ENCODE measurements at places on chromosomes 5 and 9.
A peak's percentile ranks its signal among the peaks of the same experiment; 100 is the strongest.

- no peak for DNase-seq
These were observed 95.0 kb upstream of the SLC25A48 start for GRCh38 chr5:135739383-135739981.

DNA sequence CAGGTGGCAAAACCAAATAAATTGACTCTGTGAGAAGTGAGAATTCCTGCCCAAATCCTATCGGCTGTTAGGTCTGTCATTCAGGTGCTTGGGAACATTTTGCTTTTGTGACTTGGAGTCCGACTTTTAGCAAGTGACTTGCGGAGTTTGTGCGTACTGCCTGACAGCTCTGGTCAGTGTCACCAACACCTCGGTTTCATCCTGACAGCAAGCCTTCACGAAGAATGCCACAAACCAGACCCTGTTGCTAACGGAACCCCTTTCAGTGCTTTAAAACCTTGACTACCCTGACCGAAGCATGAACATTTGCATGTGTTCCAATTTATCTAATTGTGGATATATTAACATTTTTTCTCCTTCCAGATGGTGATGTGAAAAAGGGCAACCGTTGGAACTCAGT is 26.5 kb downstream of the LIX1 start:
- DNase-seq, result no peak

- DNase-seq, result peak; percentile 94
These were observed 997 bp upstream of the CHD1 start for GRCh38 chr5:98929710-98930298.

GRCh38 chr5:103120607-103121200 is 603 bp downstream of the PPIP5K2 start:
- peak; percentile 43 for DNase-seq

DNA sequence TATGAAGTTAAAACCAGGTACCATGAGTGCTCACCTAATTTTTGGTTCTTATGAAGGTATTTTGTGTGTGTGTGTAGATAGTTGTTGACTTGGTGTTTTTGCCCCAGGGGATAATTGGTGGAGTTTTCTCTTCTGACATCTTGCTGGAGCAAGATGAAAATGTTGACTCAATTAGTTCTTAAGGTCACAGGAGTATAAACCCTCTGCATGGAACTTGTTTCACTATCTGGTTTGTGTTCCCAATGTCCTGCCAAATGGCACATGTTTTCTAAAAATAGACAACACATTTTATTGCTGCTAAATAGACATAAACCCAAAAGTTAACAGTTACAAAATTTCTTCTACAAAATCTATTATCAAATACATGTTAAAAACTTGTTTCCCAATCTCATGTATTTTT is 180.9 kb downstream of the FAM170A start:
- DNase-seq, result no peak

DNA sequence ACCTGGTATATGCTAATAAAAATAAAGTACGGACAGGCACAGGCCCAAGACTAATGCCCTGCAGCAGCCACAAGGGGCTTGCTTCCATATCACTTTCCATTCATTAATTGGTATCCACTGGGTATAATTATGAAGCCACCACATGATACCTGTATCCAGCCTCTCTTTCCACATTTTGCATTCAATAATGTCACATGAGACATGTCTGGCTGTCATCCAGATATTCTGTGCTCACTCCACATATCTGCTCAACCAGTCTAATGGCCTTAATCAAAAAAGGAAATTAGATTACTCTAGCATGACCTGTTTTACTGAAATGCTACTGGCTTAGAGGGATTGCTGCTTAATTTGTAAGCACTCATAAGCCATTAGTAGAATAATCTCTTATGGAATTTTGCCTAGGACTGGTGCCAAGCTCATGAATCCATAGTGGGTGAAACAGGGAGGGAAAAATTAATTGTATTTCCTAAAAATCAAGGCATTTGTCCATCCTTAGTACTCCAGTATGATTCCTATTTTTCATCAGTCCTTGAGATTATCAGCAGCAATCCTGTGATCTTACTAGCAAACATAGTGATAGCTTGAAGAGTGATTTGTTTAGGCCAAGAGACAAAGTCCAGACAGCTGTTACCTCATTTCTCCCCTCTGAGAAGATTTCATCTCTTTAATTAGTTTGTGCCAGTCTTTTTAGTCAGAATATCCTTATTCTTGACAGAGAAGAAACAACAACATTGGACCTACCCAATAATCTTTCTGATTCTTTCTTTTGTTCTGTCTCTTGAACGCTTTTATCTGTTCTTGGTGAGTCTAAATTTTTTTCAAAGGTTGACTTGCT is 119.2 kb upstream of the ABCA1 start:
- no peak for DNase-seq

GRCh38 chr5:55159763-55160492 is at the start of gene GPX8:
TSS of gene GPX8 (plus strand) at chr5:55160171. CDS start at chr5:55160193, 22 bp downstream.
- no peak for DNase-seq

DNA sequence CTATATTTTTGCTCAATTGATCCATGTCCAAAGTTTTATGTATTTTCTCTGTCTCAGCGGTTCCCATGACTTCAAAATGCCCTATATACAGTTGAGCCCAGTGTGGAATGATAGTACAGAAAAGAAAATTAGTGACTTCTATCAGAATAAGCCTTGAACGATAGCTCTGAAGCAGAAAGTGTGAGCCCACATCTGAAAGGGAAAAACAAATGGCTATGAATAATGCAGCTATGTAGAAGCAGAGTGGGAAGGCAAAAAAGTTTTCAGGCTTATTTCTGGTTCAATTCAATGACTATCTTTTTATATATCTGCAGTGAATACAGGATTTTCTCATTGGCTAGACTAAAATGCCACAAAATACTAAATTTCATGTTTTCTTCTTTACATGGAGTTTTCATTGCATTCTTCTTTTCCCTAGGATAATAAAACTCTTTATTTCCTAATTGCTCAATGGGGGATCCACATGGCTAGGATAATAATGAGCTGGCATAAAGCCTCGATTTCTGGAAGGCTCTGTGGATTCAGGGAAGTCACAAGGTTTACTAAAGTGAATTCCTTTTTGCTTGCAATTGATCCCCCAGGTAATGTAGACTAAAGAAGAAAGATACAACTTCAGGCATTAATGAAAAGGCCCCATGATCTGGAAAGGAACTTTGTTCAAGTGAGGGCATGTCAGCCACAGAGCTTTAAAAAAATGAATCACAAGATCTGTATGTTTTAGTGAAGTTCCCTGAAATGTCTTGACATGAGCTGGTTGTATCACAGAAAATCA is 377.0 kb upstream of the RIOK2 start:
- no peak for DNase-seq

DNA sequence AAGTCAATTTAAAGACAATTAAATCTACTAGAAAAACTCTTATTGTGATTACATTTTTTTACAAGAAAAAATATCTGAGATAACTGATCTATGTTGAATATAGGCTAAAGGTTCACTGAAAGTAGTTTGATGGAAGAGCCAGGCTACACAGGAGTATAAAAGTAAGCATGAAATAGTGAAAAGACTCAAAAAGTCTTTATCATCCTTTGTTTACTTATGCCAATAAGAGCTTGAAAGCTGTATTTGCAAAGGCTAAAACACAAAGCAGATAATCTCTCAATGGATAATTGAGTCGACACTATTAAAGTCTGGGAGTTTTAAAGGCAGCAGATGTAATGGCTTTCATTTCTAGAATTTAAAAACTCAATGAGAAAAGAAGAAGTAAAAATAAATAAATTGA is 42.0 kb downstream of the SSBP2 start:
- DNase-seq, result no peak

GRCh38 chr5:137061382-137061781 is 437.7 kb downstream of the SPOCK1 start:
- DNase-seq, result no peak

DNA sequence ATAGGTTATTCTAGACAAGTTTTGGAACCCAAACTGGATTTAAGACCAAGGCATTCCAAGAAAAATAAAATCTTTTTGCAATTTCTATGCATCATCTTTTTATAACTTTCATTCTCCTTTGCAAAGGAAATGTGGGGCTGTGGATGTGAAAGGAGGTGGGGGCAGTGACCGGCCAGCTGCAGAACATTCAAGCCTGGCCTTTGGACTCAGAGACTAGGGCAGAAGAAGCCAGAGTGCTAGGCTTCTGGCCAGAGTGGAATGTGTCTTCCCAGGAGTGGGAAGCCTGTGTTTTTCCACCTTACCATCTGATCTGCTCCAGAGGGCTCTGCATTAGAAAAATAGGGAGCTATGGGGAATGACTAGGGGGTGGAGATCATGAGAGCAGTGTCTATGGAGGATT is 148.5 kb downstream of the C9orf152 start:
- DNase-seq, result no peak

- DNase-seq, result no peak
These were observed 167.3 kb upstream of the FST start for GRCh38 chr5:53313145-53313544.

DNA sequence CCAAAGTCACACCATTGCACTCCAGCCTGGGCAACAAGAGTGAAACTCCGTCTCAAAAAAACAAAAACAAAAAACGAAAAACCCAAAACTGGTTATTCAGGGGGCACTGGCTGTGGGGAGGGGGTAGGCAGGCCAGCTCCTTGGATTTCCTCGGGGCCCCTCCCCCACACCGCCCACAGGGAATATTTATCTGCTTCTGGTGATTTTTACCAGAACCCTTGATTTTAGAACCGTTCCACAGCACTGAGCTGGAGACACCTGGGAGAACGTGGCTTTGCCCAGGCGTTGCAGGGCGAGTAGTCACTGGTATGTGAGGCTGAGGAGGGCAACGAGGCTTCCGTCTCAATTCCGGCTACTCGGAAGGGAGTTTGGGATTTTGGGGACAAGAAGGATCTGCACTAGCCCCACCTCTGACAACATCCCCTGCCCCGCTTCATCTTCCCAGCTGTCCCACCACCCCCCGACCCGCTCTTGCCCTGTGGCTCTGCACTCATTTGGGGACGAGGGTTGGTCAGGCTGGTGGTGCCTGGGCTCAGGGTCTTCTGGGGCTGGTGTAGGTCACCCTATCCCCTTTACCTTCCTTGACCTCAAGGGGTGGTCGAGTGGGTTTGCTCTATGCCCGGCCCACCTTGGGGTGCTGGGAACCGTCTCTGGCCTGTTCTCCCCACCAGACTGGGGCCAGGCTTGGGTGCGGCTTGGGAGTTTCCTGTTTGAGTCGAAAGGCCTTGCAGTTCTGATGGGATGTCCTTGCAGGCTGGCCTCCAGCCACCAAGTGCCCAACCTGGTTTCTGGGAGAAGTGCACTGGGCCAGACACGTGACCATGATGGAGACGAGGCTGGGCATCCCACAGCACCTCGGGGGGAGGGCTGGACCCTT is 3.5 kb downstream of the AHRR start:
- DNase-seq, result no peak

DNA sequence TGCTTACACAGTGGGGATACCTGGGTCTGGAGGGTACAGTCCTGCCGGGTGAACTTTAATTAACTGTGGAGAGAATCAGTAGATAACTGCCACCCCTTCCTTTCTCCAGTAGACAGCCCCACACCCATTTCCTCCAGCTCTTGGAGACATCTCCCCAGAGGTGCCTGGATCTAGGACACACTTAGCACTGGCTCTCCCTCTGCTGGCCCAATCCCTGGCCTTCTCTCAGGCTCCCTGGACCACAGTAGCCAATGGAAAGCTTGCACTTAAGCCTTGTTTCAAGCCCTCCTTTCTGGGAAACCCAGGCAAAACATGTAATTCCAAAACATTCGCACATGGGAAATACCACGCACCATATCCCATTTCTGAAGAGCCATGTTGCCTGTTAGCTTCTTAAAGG is 169.2 kb upstream of the GAS1 start:
- no peak for DNase-seq

- no peak for DNase-seq
These were observed 3.7 kb downstream of the UGCG start for GRCh38 chr9:111900151-111900857.

GRCh38 chr5:7808998-7809397 is 41.9 kb downstream of the CFAP90 start:
- DNase-seq, result no peak

DNA sequence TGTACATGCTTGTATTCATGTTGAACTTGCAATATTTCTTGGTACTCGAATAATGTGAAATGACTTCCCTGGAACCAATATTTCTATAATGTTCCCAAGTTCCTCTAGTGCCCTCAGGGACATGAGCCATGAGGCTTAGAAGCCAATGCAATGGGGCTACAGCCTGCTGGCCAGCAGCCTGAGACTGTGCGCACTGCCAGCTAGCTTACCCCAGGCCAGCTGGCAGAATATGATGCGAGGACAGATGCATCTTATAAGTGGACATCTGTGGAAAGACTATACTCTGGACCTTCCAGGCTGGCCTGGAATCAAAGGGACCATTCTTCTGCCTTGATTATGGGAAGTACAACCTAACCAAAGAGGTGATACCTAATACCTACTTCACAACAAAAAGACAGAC is 1862.0 kb upstream of the ACO1 start:
- DNase-seq, result no peak

DNA sequence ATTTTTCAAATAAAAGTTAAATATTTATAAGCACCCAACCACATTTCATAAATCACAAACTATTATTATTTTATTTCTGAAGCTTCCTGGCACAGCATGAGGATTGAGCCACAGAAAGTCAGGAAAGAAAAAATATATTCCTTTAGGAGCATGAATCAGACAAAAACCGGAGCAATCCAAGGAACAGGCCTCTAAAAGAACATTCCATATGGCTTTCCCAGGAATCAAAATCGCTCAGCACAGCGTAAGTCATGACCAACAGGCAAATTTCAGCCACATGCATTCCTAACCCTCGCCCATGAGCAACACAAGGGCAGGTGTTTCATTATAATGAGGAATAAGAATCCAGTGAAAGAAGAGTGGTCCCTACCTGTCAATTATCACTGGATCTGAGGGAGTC is 26.7 kb downstream of the EBF1 start:
- no peak for DNase-seq

GRCh38 chr9:74321396-74321795 is 175.7 kb upstream of the RORB start:
- no peak for DNase-seq

- no peak for DNase-seq
These were observed 6.3 kb upstream of the IFNA8 start for GRCh38 chr9:21402386-21403251.

DNA sequence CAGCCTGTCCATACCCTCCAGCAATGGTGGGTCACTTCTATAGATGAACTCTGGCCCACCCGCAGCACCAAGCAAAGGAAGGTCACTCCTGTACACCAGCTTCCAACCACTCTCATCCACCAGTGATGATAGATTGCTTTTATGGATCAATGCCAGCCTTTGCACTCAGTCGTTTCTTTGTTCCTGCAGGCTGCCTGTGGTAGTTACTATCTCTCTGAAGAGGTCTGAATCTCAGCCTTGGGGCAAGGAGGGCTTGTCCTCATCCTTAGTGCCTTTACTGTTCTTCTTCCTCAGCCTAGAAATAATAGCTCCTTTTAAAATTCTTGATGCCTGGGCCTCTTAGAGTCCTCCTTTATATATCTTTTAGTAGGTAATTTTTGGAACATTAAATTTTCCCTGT is 100.8 kb downstream of the TMC1 start:
- no peak for DNase-seq

DNA sequence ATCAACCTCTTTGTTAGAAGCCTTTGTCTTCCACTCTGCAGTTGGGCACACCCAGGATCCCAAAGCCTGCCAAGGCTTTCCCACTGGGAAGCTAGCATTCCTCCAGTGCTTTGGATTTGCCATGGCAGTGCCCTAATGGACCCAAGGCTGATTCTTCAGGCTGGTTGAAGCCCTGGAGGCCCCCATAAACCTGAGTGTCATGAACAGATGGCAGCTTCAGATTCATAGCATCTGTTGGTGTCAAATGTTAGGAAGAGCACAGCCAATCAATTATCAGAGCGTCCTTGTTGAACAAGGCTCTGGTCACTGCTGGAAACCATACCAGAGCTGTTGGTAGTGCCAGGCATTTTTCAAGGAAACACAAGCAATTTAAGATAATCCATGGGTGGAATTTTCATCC is 241.1 kb upstream of the KLF4 start:
- no peak for DNase-seq

Data from hematopoietic multipotent progenitor cell treated with erythropoietin and hydrocortisone succinate and interleukin-3 and kit ligand, for 17 days (in vitro differentiated cells).